ENCODE measurements at places on chromosomes 2 and 18. TPM values are rescaled to one million over a fixed set of nuclear protein-coding genes. Genes with fewer than 3 reads are reported as not detected.

DNA sequence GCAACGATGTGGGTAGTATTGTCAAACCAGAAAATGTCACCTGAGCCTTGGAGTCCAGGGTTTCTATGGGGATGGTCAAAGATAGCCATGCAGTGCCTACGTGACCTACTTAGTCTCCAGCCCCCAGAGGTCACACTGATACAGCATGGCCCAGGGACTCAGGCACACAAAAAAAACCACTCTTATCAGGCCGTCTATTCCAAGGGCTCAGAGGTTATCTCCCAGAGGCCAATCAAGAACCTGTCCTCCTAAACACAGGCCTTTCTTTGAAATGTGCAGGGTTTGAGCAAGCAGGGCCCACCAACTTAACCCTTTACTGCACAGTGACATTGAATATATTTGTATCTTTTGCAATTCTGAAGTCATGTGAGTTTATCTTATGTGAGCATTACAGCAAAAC lies 82.7 kb downstream of the MRO start:
- DNase-seq = no peak

DNA sequence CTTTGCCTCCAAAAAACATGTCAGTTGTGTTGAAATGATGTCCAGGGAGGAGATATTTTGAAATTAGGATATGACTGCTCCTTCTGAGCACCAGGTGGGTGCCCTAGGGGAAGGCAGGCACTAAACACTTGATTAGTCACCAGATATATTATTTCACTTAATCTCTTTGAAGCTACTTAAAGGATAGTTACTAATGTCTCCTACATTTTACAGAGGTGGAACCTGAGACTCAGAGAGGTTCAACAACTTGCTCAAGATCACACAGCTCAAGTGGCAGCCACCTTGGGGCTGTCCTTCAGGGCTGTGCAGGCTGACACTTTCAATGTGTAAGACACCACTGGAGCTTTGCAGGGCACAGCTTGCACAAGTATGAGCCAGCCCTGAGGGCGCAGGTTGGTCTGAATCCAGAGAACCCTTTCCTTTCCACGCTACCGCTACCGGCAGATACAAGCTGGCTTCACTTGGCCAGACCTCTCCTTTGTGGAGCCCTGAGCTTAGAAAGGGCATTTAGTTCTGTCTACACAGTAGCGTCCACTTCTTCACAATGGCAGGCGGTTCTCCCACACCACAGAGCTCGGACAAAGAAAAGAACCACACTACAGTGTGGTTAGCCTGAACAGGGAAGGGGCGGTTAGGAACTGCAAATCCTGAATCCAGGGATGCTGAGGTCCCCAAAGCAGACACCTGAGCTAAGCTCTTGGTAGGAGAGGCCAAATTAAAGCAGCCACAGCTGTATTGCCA lies 16.4 kb downstream of the ALPK2 start:
- DNase-seq = no peak

DNA sequence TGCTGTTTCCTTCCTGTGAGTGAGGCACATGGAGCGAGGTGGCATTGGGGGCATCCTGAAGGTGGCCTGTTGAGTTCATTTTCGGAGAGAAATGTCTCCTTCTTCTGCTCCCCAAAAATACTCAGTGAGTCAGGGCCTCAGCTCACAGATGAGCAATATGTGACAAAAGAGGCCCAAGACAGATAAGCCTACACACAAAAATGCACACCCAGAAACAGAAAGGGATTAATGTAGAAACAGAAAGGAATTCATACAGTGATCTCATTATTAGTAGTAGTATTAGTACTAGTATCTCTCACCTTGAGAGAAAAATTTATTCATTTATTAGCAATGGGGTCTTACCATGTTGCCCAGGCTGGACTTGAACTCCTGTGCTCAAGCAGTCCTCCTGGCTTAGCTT lies 5.1 kb downstream of the GPR75 start:
- DNase-seq = no peak

- DNase-seq = no peak
Measured at GRCh38 chr18:41842886-41843285, 112.1 kb upstream of the PIK3C3 start.

- DNase-seq = no peak
Measured at GRCh38 chr18:51226068-51226467, 28.6 kb upstream of the MEX3C start.

- no peak for DNase-seq
Measured at GRCh38 chr2:241499146-241499965, 9.0 kb downstream of the STK25 start.

DNA sequence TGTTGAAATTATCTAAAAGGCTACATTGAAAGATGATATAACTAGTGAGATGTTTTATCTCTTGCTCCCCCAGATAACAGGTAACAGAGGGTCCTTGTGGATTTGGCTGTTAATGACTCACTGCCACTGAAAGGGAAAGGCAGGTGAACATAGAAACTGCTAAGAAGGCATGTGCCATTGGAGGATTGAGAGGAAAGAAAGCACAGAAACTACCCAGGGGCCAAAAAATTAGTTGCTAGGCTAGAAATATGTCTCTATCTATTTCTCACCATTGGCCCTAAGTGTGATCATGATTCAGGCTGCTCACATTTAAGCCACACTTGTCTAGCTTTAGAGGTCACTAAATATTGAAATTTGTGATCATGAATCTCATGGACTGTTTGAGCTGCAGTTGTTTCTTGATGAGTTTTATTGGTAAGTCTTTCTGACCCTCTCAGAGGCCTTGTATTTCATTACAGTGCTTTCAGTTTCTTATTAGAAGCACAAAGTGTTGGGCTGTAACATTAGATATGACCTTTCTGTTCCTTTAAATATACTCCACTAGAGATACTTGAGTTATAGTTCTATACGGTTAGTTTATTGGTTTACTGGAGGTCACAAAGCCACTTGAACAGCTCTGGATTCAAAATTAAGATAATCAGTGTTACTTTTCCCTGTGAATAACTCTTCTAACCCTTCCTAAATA lies 26.2 kb downstream of the NAB1 start:
- no peak for DNase-seq

GRCh38 chr2:101419096-101419663 lies 31.9 kb upstream of the CREG2 start:
- no peak for DNase-seq

LRP1B gene
- total RNA-seq = 0.94 TPM

UGT1A3 gene
- total RNA-seq = not detected

ARHGEF4 gene
- total RNA-seq = 2.7 TPM

UGT1A5 gene
- total RNA-seq = not detected
